ENCODE measurements at places on chromosomes 3 and 15.

DNA sequence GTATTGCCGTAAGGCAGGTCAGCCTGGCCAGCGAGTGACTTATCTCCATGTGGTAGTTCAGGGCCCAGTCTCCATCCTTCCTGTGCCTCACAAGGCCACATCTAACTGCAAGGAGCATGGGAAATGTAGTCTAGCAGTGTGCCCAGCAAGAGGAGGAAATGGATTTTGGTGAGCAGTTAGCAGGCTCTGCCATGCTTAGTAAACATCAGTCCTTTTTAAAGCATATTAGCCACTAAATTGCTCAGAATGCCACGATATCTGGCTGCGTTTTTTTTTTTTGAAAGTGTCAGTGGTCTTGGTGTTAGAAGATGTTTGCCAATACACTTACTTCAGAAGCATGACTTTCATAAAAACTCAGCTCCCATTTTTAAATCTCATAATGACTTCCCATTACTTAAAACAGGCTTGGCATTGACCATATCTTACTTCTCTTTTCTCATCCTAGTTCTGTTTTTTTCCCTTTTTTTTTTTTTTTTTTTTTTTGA, 470.2 kb upstream of the TPRG1 start:
- no peak for DNase-seq

DNA sequence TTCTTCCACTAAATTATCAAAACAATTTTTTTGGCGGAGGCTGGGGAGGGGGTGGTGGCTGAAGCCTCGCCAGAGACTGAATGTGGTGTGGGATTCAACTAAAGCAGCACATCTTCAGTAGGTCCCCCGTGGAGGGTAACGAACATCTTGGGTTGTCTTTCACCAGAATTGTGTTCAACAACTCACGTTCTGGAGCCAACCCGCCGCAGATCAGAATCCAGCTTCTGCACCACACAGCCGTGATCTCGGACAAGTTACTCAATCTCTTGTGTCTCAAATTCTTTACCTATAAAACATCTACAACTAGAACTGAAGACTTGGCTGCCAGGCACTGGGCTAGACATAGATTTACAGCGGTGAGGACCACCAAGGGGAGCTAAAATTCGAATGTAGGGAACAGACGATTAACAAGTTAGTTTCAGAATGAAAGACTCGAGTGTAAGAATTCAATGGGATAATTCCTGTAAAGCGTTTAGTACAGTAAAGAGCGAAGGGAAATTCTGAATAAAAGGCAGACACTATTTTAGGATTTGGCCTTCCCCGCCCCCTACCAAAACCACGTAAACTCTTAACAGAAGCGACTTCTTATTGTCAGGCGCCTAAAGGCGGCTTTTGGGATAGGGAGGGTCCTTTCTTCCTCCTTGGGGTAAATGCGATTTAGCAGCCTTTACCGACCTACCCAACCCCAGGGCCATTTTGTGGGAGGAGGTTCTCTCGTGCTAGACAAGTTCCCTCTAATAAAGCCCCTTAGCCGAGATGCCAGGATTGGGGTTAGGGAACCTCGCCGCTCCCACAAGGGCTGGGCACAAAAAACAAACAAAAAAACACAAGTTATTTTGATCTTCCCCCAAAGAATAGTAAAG, 697 bp upstream of the RAB5A start:
- no peak for DNase-seq

DNA sequence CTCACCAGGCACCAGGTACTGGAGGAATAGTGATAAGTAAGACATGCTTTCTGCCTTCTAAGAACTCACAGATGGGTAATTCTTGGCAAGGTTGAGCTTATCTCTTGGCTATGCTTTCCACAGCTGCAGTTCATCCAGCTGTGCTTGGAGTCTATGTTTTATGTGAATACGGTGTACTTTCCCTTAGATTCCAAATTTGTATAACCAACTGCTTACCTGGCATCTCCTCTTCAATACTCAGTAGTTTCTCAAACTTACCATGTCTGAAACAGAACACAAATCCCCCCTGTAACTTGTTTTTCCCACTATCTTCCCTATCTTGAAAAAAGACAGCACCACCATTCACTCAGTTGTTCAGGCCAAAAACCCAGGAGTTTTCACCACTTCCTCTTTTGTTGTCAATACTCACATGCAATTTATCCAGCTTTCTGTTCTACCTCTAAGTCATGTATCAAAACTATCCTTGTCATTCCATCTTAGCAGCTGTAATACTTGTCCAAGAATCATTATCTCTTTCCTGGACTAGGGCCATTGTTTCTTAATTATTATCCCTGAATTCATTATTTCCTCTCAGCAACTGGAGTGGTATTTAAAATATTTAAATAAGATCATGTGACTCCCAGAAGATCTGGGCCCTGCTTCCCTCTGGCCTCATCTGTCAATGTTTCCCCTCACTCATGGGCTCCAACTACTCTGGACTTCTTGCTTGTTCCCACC, 32.6 kb downstream of the COL6A5 start:
- DNase-seq: no peak

- DNase-seq: no peak
Observed at GRCh38 chr15:44010089-44010488, 183.3 kb downstream of the WDR76 start.

GRCh38 chr3:194137506-194138474, 1.8 kb downstream of the HES1 start:
- DNase-seq: no peak

GRCh38 chr3:45599424-45599886, 4.9 kb downstream of the LIMD1 start:
- no peak for DNase-seq

DNA sequence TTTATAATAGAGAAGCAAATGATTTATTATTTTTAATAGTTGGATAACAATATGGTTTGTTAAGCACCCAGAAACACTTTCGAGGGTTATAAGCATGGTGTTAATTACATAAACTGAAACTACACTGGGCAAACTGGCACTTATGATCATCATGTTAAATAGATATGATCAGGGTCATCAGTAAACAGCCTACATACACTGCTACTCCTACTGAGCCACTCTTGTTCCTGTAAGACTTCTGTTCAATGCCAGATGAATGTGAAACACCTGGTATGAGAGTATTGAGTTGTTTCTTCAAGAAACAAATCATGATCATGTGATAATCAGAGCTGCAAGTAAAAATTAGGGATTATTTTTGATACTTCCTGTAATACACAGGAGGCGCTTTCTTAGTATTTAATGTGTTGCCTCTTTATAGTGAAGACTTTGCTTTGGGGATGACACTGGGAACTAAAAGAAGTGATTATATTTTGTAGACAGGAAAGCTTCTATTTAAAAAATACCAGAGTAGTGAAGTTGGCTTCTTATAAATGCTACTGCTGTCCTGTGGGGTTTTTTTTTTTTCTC, 32.3 kb upstream of the UTS2B start:
- DNase-seq: no peak

DNA sequence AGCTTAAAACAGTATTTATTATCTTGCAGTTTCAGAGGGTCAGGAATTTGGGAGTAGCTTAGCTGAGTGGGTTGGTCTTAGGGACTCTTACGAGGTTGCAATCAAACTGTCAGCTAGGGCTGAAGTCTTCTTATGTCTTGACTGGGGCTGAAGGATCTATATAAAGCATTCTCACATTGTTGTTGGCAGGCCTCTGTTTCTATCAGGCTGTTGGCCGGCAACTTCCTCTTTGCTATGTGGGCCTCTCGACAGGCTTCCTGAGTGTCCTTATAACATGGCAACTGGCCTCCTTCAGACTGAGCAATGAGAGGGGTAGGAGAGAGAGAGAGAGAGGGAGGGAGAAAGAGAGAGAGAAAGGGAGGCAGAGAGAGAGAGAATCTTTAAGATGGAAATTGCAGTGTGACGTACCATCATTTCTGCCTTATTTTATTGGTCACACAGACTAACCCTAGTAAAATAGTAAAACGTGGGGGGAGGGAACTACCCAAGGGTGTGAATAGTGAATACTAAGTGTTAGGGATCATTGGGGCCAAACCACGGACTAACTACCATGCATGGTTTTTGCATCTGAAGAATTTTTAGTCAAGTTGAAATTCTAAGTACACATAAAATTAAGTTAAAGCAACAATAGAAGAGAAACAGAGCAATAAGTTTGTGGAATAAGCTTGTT, 16.1 kb downstream of the FGF7 start:
- no peak for DNase-seq

DNA sequence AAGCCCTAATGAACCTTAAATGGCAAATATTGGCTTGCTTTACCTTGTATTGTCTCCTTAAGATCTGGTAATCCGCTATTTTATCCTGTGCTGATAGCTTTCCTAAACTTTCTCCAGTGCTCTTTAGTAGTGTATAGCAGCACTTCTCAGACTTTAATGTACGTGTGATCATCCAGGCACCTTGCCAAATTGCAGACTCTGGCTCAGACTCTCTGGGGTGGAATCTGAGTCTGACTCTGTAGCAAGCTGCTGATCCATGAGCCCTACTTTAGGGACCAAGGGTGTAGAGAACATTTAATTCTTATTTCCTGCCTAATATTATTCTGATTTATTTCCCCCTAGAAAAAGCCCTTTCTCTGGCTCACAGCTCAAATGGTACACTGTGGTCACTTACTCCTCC, 518.8 kb upstream of the ZNF385D start:
- no peak for DNase-seq

DNA sequence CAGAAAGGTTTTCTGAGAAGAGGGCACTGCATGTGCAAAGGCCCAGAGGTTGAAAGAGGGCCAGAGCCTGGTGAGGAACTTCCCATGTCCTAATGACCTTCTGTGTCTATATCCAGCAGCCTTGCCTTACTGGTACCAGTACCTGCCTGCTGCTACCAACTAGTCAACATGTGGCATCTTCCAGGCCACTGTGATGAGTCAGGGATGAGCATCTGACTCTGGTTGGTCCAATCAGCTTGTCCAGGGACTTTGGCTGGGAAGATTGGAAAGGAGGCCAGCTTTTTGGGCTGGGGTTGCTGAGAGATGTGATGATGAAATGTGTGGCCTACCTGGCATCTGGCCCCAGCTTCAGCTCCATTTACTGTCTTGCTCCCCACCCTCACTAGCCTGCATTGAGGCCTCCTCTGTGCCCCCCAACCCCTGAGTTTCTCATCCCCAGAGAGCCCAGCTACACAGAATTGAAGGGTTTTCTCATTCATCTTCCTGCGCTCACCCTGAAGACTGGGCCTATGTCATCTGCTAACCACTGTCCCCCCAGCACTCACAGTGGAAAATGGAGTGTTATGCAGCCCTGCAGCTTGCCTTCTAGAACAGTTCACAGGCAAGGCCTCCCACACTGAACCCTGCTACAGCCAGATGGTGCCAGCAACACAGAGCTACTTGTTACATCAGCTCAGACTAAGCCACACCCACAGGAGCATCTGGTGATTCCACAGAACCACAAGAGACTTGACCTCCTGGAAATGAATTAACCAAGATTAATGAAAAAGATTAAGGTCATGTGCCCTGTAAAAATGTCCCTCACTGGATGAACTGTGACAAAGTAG, 1.3 kb upstream of the TWF2 start:
- no peak for DNase-seq

- no peak for DNase-seq
Observed at GRCh38 chr15:27427276-27427675, 456.3 kb downstream of the GABRG3 start.

- no peak for DNase-seq
Observed at GRCh38 chr3:97872525-97873042, 50.8 kb downstream of the CRYBG3 start.

DNA sequence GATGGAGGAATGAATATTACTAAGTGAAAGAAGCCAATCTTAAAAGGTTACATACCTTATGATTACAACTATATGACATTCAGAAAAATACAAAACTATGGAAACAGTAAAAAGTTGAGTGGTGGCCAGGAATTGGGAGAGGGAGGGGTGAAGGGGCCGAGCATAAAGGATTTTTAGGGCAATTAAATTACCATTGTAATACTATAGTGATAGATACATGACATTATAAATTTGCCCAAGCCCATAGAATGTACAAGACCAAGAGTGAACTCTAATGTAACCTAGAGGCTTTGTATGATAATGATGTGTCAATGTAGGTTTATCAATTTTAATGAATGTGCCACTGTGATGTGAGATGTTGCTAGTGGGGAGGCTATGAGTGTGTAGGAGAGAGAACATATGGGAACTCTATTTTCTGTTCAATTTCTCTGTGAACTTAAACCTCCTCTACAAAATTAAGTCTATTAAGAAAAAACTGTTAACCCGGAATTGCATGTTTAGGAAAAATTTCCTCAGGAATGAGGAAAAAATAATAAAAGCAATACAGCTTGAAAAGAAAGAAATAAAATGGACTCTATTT, 541.9 kb upstream of the UBE2E2 start:
- no peak for DNase-seq

DNA sequence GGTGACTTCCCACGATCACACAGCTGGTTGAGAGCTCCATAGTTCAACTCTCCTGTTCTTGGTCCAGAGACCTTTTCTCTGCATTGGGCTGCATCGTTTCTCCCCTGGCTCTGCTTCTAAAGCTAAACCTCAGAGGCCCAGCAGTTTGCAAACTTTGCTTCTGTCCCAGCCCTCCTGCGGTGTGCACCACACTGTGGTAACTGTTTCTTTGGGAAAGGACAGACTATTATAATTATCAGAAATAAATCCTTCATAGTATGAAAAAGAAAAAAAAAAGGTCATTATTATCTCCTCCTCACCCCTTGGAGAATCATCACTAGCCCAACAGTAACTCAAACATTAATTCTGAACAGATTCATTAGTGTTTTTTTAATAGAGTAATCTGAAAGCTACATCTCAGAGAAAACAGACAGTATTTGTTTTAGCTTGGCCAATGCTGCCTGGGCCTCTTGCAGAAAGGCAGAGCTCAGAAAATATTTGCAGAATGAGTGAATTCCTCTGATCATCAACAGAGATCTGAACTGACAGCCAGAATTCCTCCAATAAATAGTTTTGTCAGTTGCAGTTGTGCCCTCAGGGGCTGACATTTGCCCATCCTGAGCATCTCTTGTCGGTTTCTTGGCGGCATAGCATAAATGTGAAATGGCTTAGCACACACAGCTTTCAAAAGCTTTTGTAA, 52.9 kb downstream of the BFSP2 start:
- no peak for DNase-seq

- no peak for DNase-seq
Observed at GRCh38 chr15:92503889-92504288, 110.2 kb downstream of the ST8SIA2 start.

- no peak for DNase-seq
Observed at GRCh38 chr3:187519428-187519890, 150.7 kb downstream of the SST start.

DNA sequence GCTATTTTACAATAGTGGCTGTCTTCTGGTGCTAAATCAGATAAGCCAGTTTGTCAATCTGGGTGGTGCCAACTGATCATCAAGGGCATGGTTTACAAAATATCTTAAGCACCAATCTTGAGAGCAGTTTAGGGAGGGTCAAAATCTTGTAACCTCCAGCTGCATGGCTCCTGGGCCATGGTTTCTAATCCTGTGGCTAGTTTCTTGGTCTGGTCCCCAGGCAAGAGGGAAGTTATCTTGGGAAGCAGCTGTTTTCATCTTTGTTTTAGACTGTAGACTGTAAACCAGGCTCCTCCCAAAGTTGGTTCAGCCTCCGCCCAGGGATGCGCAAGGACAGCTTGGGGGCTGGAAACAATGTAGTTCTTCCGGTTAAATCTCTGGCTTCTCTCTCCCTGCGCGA, 166.8 kb downstream of the IL1RAP start:
- DNase-seq: no peak

Data from NCI-H2081 treated with DMSO at 0.1 percent for 48 hours (cell line).